ENCODE measurements at places on chromosomes 11 and 22.
A peak's percentile ranks its signal among the peaks of the same experiment; 100 is the strongest.

DNA sequence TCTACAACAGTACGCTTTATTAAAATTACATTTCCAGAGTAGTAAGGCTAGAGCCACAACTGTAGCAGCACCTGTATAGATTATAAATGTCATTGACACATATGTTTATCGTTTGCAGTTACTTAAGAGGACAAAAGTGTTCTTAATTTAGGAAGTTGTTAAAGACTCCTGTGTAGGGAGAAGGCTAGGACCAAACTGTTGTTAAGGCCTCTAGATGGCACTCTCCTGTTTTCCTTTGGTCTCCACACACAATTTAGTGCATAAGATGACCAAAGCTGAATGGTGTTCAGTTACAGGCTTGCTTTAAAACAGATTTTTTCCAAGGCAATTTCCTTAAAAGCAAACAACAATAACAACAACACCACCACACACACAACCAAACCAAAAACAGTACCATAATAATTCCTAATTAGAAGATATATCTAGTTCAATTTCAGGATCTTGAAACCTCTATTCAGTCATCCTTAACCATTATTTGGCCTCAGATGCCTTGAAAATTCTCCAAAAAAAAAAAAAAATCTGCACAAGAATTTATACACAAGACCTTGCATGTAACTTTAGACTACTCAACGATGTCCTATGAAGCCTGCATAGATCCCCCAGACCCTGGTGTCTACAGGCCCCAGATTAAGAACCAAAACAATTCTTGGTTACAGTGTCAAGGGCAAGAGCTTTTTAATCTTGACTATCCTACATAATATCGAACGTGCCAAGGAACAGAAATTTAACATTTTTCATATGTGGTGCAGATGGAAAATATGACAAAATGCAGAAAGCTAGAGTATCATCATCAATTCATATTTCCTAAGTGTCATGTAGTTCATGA is 42.6 kb upstream of the APOA1 start:
- H3K27ac ChIP-seq: peak overlapping the region; percentile 40
- H3K4me1 ChIP-seq: peaks cover 2% of the 10 kb centered on the region
- no peaks in the 10 kb centered on the region for H3K27me3 ChIP-seq
- H3K36me3 ChIP-seq: peaks cover 3% of the 10 kb centered on the region
- no peak overlapping the region for H3K4me3 ChIP-seq

DNA sequence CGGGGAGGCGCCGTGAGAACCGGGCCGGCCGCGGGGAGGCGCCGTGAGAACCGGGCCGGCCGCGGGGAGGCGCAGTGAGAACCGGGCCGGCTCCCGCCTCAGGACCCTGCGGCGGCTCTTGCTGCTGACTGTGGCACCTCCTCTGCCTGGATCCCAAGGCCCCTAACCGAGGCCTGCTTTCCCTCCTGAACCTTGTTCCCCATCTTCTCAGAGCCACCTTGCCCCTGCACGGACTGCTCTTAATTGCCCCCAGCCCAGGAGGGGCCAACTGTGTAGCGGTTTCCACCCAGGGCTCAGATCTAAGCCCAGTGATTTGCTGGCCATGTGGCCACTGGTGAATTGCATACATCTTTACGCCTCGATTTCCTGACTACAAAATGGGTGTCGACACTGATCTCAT is 112.2 kb upstream of the B3GAT1 start:
- H3K4me3 ChIP-seq: no peak overlapping the region
- peaks cover 5% of the 10 kb centered on the region for H3K27me3 ChIP-seq
- H3K4me1 ChIP-seq: peaks cover 6% of the 10 kb centered on the region
- no peak for DNase-seq
- no peak overlapping the region for H3K27ac ChIP-seq
- H3K36me3 ChIP-seq: no peaks in the 10 kb centered on the region

DNA sequence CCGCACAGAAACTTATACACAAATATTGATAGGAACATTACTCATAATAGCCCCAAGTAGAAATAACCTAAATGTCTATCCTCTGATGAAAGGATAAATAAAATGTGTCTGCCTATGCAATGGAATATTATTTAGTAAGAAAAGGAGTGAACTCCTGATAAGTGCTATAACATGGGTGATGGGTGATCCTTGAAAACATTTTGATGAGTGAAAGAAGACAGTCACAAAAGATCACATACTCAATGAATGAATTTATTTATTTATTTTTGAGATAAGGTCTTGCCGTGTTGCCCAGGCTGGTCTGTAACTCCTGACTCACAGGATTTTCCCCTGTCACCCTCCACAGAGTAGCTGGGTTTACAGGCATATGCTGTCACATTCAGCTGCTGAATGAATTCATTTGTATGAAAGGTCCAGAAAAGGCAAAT is 17.3 kb downstream of the RNF121 start:
- no peak overlapping the region for H3K4me3 ChIP-seq
- peaks cover 13% of the 10 kb centered on the region for H3K4me1 ChIP-seq
- no peak overlapping the region for H3K27ac ChIP-seq
- DNase-seq: no peak
- no peaks in the 10 kb centered on the region for H3K36me3 ChIP-seq
- no peaks in the 10 kb centered on the region for H3K27me3 ChIP-seq

GRCh38 chr11:66818231-66818955 is 24.8 kb upstream of the RCE1 start:
- no peak for DNase-seq
- H3K4me1 ChIP-seq: no peaks in the 10 kb centered on the region
- no peaks in the 10 kb centered on the region for H3K27me3 ChIP-seq
- H3K27ac ChIP-seq: no peak overlapping the region
- H3K4me3 ChIP-seq: no peak overlapping the region
- H3K36me3 ChIP-seq: no peaks in the 10 kb centered on the region

GRCh38 chr11:28400331-28401100 is 292.3 kb downstream of the METTL15 start:
- H3K4me3 ChIP-seq: no peak overlapping the region
- DNase-seq: no peak
- H3K4me1 ChIP-seq: no peaks in the 10 kb centered on the region
- H3K27ac ChIP-seq: no peak overlapping the region

DNA sequence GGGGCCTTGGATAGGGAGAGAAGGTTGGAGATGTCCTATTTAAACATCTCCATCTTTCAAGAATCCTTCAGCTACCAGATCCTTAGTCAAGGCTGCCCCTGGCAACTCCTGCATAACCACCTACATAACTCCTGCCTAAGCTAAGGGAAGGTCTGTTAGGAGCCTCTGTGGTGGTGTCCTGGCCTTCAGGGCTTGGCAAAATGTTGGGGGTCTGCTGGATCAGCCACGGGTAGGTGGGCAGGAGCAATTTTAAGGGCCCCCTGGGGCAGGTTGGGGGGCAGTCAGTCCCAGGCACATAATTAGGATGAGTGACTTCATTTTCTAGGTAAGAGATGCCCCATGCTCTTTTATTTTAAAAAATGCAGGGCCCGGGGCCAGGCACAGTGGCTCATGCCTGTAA is 25.9 kb downstream of the USH1C start:
- no peak overlapping the region for H3K4me3 ChIP-seq
- no peak for DNase-seq
- no peaks in the 10 kb centered on the region for H3K4me1 ChIP-seq
- H3K36me3 ChIP-seq: no peaks in the 10 kb centered on the region
- no peak overlapping the region for H3K27ac ChIP-seq

- peaks cover 37% of the 10 kb centered on the region for H3K4me1 ChIP-seq
- peak overlapping the region; percentile 60 for H3K4me3 ChIP-seq
- H3K27ac ChIP-seq: peak overlapping the region; percentile 66
- no peaks in the 10 kb centered on the region for H3K27me3 ChIP-seq
Measured at GRCh38 chr22:40247976-40248375, 70.3 kb downstream of the TNRC6B start.

- H3K27ac ChIP-seq: no peak overlapping the region
- no peak for DNase-seq
- no peaks in the 10 kb centered on the region for H3K36me3 ChIP-seq
- H3K27me3 ChIP-seq: no peaks in the 10 kb centered on the region
Measured at GRCh38 chr22:49884075-49884474, 30.4 kb downstream of the ZBED4 start.

DNA sequence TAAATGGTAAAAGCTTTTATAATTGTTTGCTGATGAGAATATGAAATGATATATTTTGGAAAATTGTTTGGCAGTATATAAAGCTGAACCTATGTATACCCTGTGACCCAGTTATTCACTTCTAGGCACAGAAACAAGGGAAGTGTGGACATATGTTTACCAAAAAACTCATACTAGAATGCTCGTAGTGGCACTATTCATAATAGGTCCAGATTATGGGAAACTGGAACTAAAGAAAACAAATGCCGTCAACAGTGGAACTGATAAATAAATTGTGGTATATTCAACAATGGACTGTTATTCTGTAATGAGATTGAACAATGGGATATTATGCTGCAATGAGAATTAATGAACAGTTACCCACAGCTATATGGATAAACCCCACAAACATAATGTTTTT is 32.8 kb downstream of the CSTPP1 start:
- H3K4me3 ChIP-seq: no peak overlapping the region
- H3K4me1 ChIP-seq: no peaks in the 10 kb centered on the region
- H3K27ac ChIP-seq: no peak overlapping the region
- H3K36me3 ChIP-seq: peaks cover 4% of the 10 kb centered on the region
- H3K27me3 ChIP-seq: no peaks in the 10 kb centered on the region

GRCh38 chr22:44444341-44445306 is 53.4 kb downstream of the RTL6 start:
- no peak overlapping the region for H3K4me3 ChIP-seq
- no peak for DNase-seq
- no peaks in the 10 kb centered on the region for H3K4me1 ChIP-seq
- peaks cover 6% of the 10 kb centered on the region for H3K36me3 ChIP-seq
- H3K27me3 ChIP-seq: no peaks in the 10 kb centered on the region

DNA sequence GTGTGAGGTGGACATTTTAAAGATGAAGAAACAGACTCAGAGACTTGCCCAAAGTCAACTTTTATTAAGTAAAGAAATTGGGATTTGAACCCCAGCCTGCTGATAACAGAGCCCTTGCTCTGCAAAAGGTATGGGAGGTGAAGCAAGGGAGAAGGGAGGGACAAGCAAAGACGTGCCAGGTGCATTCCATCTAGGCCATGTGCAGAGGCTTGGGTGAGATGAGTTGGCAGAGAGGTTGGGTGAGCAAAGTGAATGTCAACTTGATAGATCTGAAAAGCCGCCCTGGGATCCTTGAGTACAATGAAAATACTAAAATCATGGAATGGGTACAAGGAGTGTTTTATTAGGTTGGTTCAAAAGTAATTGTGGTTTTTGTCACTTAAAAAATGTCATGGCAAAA is 341.3 kb downstream of the CADM1 start:
- H3K36me3 ChIP-seq: no peaks in the 10 kb centered on the region
- H3K4me1 ChIP-seq: no peaks in the 10 kb centered on the region
- H3K27me3 ChIP-seq: peaks cover 14% of the 10 kb centered on the region
- H3K4me3 ChIP-seq: no peak overlapping the region

Data from natural killer cell treated with Interleukin-12 subunit alpha and Interleukin-12 subunit beta and Interleukin-15 and Interleukin-18, amount 100 ng/mL, for 72 hours (primary cell).